ENCODE measurements at places on chromosomes 1 and 21. TPM values are rescaled to one million over a fixed set of nuclear protein-coding genes. Genes with fewer than 3 reads are reported as not detected.

- DNase-seq, result no peak
These were observed 115.4 kb downstream of the SMYD2 start for GRCh38 chr1:214396330-214396729.

GRCh38 chr1:163170975-163171676, 31.6 kb downstream of the RGS5 start:
- no peak for DNase-seq

The EPHA8 gene
- polyA plus RNA-seq, result 1.3 TPM

GRCh38 chr1:32895325-32896215, 5.6 kb downstream of the TMEM54 start:
- no peak for DNase-seq

The GBP3 gene
- 14.2 TPM for polyA plus RNA-seq

The PDPN gene
- polyA plus RNA-seq, result 16.4 TPM

DNA sequence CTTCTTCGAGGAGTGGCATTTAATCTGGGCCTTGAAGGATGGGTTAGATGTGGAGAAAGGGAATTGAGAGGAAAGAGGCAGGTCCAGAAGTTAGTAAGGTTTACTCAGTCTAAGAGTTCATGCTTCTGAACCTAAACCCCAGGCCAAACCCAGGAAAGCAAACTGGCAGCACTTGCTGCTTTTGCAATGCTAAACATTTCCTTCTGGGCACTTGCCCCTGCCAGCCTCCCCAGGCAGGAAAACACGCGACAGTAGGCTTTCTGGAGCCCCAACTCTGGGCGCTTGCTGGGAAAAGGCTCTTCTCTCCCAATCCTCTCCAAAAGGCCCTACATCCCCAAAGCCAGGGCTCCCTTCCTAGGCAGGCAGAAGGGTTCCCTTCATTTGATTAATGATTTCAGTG, 2.5 kb downstream of the OLFML2B start:
- DNase-seq, result no peak

DNA sequence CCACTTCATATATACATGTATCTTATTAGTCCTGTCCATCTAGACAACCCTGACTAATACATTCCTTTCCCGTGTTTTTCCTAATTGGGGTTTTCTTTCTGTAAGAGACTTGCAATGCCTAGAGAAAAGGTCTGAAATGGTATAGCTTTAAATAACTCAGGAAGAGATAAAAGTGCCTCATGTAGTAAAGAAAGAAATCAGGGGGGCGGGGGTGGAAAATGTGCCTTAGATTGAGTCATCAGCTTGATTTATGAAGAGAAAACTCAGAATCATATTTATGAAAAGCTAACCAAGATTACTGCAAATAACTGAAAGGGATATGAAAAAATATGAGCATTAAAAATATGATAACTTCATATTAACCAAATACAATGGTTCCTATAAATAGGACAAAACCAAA, 345.8 kb upstream of the CHRM3 start:
- DNase-seq, result no peak
